Occipital lobe (tissue), 3 donors: ENCODE measurements at places on chromosomes 6 and 20. TPM values are rescaled to one million over a fixed set of nuclear protein-coding genes. Genes with fewer than 3 reads are reported as not detected.

MATN4 gene
- not detected for total RNA-seq

TEAD3 gene
- 0.16 TPM for total RNA-seq

PRDM13 gene
- not detected for total RNA-seq

ADGRG6 gene
- total RNA-seq: 28.2 TPM

POFUT1 gene
- total RNA-seq: 18.1 TPM
